ENCODE measurements at places on chromosomes 7 and 10.
A peak's percentile ranks its signal among the peaks of the same experiment; 100 is the strongest.

- DNase-seq, result no peak
Observed at GRCh38 chr10:4217187-4217586, 432.2 kb upstream of the KLF6 start.

DNA sequence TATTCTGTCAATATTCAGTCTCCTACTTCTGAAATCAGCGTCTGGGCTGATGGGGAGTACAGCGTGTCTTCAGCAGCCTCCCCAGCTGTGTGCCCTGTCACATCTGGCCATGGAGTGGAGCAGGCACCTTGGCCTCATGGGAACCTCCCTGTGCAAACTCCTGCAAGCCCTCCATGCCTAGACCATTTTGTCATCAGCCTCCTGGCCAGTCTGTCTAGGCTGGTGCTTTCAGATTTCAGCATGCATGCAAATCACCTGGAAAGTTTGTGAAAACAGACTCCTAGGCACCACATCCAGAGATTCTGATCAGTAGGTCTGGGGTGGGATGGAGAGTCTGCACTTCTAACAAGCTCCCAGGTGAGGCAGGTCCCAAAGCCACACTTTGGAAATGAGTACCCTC lies 26.2 kb upstream of the CCSER2 start:
- no peak for DNase-seq

DNA sequence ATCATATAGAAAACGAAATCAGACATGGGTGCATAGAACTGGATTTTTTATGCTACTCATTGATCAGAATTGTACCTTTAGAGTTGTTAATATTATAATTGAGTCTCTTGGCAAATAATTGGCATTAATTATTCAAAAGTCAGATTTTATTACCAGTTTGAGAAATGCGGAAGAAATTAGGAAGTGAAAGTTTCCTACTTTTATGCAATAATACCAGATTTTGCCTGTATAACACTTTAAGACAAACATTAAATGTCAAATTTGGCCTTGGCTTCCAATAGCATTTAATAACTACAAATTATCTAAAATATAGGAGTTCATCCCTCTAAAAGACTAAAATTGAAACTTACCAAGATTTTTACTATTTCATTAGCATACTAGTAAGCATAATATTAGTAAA lies 6.8 kb upstream of the TFEC start:
- no peak for DNase-seq

DNA sequence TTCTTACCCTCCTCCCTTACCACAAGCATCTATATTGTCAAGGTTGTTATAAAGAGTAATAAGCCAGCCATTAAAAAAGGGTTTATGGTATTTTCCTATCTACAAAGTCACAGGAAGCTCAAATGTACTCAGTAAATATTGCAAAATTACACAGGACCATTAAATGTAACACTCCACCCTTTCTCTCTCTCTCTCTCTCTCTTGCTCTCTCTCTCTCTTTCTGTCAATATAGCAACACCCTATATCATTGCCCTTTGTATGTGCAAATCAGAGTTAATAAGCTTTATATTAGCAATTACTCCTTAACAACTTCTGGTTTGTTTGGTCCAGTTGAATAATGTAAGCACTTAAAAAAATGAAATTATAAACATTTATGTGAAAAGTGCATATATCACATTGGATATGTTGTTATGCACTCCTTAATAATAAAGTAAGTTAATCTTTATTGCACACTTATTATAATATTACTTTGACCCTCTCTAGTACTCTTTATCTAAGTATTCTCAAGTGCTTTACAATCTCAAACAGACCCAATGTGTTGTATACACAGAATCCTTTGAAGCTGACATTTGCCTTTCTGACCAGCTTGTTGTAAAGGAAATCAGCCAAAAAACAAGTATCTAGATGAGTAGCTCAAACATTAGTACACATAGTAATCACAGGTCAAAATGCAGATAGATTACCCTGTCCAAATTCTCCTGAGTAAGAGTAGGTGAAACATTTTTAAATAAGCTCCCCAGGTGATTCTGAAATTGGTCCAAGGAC lies 93.2 kb downstream of the CFTR start:
- no peak for DNase-seq

- no peak for DNase-seq
Observed at GRCh38 chr7:130933919-130934318, 199.9 kb upstream of the KLF14 start.

- DNase-seq, result peak; percentile 92
Observed at GRCh38 chr10:34666008-34666704, 148.9 kb downstream of the PARD3 start.

- DNase-seq, result no peak
Observed at GRCh38 chr10:34124522-34125035, 690.5 kb downstream of the PARD3 start.

GRCh38 chr10:97682042-97682441 lies 5.0 kb downstream of the AVPI1 start:
- no peak for DNase-seq

- peak; percentile 26 for DNase-seq
Observed at GRCh38 chr7:112162142-112162766, 43.9 kb downstream of the DOCK4 start.

GRCh38 chr7:49885593-49886285 lies 112.3 kb downstream of the VWC2 start:
- DNase-seq, result no peak

DNA sequence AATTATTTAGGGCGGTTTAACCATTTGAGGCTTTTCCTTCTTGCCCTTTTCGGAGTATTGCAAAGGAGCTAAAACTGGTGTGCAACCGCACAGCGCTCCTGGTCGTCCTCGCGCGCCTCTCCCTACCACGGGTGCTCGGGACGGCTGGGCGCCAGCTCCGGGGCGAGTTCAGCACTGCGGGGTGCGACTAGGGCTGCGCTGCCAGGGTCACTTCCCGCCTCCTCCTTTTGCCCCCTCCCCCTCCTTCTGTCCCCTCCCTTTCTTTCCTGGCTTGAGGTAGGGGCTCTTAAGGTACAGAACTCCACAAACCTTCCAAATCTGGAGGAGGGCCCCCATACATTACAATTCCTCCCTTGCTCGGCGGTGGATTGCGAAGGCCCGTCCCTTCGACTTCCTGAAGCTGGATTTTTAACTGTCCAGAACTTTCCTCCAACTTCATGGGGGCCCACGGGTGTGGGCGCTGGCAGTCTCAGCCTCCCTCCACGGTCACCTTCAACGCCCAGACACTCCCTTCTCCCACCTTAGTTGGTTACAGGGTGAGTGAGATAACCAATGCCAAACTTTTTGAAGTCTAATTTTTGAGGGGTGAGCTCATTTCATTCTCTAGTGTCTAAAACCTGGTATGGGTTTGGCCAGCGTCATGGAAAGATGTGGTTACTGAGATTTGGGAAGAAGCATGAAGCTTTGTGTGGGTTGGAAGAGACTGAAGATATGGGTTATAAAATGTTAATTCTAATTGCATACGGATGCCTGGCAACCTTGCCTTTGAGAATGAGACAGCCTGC lies 3.1 kb downstream of the FZD1 start:
- peak; percentile 77 for DNase-seq

- no peak for DNase-seq
Observed at GRCh38 chr7:135976312-135977006, 700 bp downstream of the MTPN start.

GRCh38 chr7:37540917-37541316 lies 92.3 kb upstream of the ELMO1 start:
- DNase-seq, result peak; percentile 46

- no peak for DNase-seq
Observed at GRCh38 chr10:132951926-132952325, 9.6 kb upstream of the CFAP46 start.

GRCh38 chr10:62175251-62175650 lies 93.4 kb downstream of the RTKN2 start:
- DNase-seq, result no peak

GRCh38 chr10:23493711-23494110 lies 54.8 kb downstream of the OTUD1 start:
- DNase-seq, result no peak

DNA sequence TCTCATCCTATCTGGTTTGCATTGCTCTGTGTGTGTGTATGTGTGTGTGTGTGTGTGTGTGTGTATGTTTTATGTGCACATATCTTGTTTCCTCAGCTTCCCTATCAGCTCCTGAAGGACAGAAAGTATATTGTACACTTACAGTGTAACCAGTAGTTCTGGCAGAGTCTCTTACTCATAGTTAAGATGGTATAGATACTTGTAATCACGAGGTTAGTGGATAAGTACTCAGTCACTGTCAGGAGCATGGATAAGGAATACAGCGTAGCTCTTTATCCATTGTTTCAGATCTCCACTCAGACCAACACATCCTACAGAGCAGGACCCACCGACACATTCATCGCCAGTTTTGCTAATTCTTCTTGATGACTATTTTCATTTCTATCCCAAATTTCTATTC lies 275.0 kb downstream of the TSPAN12 start:
- DNase-seq, result no peak

- peak; percentile 89 for DNase-seq
Observed at GRCh38 chr7:5594616-5595544, 171.2 kb upstream of the TNRC18 start.

DNA sequence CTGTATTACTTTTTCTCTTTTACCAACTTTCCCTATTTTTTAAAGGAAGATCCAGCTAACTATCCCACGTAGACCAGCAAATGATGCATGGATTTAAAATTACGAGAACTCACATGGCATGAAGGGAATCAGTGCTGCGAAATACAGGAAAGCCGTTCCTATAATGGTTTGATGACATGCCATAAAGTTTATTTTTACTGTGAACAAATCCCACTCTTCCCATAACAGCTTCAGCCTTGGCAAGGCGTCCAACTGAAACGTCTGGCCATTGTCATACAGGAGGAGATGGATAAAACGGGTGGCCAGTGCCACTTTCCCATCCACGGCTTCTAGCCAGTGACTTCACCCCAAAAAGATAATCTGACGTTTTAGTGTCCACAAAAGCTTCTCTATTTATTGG lies 106.2 kb upstream of the DDC start:
- DNase-seq, result peak; percentile 30

DNA sequence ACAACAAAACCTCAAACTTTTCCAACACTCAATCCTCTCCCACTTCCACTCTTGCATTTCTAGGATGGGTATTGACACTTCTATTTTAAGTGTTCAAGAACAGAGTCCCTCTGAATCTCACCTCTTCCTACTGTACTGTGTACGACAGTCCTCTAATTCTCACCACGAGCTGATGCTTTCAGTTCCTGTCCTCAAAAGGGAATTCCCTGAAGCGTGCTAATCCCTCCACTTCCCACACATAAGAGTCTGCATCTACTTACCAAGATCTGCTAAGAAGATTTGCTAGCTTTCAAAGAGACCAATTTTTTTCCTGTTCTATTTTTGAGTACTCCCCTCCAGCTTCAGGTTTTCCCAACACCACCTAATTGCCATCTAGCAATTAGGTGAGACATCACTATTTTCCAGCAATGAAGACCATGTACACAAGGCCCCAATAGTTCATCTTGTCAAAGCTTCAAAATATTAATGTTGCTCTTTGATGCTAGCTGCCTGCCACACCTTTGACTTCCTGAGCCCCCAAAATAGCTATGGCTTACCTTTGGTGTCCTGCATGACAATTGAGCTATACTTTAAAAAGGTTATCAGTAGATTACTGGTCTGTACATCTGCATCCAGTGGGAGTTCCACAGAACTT lies 54.4 kb downstream of the ARMH3 start:
- peak; percentile 34 for DNase-seq

DNA sequence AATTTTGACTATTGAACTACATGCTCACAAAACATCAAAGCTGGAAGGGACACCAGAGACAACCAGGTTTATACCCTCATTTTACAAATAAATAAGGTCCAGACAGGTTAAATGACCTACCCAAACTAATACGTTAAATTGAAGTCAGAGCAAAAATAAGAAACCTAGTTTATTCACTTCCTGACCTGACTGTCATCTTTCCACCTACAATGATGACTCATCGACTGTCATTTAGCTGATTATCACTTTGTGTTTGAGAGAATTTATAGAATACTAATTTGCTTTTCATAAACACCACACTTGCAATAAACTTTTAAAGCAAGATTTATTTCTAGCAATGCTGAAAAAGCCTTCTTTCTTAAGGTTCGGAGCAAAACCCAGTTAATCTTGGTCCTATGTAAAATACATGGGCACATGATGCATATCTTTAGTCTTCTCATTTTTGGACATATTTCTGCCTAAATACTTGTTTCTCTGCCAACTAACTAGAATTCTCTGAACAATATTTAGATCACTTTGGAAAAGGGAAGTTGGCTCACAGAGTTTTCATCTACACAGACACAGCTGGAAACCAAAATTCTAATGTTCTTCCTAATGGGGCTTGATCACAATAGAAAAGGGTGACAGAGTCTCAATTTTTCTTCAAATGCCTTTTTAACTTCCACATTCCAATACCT lies 16.7 kb upstream of the LRRN3 start:
- DNase-seq, result peak; percentile 69

DNA sequence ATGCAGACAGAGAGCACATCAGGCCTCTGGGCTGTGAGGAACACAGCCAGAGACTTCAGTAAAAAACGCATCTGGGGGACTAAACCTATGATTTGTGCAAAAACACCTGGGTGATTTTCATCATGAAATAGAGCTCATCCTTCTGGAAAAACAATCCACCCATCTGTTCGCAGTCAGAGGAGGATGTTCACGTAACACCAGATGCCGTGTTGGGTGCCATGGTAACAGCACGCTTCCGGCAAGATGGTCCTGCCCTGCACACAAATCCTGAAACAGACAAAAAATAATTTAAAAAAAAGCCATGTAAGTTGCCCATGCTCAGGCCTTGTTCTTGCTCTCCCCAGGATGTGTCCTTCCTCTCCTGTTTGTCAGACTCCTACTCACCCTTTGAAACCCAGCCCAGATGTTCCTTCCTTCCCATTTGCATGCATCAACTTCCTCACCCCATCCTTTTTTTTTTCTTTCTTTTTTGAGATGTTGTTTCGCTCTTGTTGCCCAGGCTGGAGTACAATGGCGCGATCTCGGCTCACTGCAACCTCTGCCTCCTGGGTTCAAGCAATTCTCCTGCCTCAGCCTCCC lies 28.3 kb upstream of the GNA12 start:
- no peak for DNase-seq

- no peak for DNase-seq
Observed at GRCh38 chr10:68163735-68164134, 54.4 kb downstream of the MYPN start.

- DNase-seq, result no peak
Observed at GRCh38 chr7:25922296-25922695, 229.7 kb upstream of the NFE2L3 start.

GRCh38 chr7:150923196-150923595 lies 54.9 kb downstream of the KCNH2 start:
- no peak for DNase-seq

- no peak for DNase-seq
Observed at GRCh38 chr10:81101062-81101461, 563.4 kb downstream of the SH2D4B start.

- DNase-seq, result no peak
Observed at GRCh38 chr10:92901819-92902251, 53.5 kb downstream of the EXOC6 start.

DNA sequence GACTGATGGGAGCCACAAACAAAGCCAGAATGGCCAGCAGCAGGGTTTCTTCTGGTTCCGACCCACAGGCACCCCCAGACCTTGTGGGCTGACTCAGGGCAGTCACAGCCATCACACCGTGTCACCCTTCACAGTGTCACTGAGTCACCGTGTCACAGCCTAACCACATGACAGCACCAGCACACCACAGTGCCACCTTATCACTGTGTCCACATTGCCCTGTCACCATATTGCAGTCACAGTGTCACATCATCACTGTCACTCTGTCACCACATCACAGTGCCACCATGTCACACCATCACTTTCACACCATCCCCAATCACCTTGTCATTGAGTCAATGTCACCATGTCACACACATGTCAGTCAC lies 77.0 kb downstream of the OAT start:
- no peak for DNase-seq
